ENCODE measurements at places on chromosomes 16 and 17.

GRCh38 chr16:26911436-26911835 lies 155.3 kb upstream of the C16orf82 start:
- no peak for DNase-seq

DNA sequence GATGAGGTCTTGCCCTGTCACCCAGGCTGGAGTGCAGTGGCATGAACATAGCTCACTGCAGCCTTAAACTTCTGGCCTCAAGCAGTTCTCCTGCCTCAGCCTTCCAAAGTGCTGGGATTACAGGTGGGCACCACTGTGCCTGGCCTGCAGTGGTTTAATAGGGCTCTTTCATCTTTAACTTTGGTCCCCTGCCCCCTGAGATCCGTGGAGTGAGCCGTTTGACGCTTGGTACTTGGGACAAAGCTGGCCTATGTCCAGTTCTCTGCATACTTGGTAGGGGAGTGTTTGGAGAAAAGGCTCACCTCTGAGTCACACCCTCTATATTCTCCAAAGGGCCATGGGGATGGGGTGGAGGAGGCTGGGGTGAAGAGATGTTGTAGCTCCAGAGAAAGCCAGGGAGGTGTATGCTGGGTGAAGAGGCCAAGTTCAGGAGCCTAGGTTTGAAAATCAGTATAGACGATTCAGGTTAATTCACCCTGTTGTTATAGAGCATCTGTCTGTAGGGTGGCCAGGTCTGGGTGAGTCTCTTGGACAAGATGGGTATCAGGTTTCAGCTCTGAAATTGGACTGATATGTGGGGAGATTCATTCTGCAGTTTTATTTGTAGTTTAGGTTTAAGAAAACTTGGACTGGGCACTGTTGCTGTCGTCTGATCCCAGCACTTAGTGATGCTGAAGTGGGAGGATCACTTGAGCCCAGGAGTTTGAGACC lies 17.6 kb downstream of the ABCC1 start:
- DNase-seq = no peak

DNA sequence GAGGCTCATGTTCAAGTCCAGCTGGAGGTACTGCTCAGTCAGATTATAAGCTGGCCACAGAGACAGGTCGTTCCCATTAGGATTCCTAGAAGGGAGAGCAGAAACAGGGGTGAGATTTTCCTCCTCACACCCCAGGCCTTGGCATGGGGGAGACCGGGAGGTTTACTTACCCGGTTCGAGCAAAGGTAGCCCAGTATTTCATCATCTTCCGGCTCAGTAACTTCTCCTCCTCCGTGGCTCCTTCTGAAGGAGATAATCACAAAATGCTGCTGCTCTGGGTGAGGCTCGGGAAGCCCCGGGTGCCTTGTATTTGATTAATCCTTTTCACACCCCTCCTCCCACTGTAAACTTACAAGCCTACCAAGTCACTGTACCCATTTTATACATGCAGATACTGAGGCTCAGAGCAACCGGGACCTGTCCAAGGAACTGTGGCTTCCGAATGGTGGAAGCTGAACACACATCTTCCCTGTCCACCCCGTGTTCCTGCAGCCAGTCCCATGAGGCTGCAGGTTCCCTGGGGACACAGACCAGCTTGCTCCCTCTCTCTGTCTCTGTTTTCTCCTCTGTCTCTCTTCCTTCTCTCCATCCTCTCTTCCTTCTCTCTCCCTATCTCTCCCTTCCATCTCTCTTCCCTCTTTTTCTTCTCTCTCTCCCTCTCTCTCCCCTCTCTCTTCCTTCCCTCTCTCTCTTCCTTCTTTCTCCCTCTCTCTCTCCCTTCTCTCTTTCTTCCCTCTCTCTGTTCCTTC lies 13.9 kb upstream of the CES1 start:
- no peak for DNase-seq

- DNase-seq = no peak
Observed at GRCh38 chr16:24976061-24976779, 38.9 kb downstream of the ARHGAP17 start.

DNA sequence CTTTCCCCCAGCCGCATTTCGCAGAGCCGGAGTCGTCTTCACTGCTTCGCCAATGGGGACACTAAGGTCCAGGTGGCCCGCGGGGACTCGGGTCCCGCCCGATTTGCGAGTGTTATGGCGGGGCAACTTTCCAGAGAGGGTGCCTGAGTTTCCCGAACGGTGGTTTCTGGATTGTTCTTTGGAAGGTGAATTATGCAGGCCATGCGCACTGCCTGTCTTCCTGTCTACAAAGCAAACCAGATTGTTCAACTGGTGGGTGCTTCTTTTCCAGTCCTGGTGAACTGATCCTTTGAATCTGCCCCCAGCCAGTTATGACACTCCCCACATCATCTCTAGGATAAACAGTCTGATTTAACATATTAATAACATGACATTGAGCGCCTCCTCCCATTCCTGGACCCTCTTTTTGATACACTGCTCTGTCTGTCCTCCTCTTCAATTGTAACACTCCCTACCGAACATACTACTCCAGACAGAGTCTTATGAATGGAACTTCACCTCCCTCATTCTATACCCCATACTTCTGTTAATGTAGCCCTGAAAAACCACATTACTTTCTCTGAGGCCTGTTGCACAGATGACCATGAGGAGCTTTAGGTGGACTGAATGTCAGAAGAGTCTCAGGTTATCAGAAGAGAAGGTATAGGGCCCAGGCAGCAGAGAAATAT lies 159.0 kb downstream of the RAB11FIP4 start:
- no peak for DNase-seq

DNA sequence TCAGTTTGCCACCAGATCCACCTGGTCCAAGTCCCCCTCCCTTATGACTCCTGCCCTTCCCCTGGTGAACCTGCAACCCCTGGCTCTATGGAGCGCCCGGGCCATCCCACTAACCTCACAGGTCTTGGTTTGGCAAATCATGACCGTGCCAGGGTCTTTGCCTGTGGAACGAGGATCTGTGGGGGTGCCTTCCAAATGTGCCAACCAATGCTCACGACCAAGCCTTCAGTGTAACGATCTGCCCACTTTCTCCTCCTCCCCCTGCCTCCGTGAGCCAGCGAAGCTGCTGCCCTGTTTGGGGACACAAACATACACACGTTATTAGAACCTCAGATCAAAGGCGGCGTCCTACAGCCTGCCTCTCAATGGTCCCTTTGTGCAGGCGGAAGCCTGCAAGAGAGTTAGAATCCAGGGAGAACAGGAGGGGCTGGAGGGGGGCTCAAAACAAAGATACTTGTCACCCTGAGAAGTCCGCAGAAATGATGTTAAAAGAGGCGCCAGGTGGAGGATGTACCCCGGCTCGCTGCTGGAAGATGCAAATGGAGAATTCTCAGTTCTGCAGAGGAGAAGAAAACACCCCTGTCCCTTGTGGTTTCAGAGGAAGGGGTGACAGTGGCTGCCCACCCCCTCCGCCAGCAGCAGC lies 9.0 kb upstream of the NKD1 start:
- DNase-seq = no peak

GRCh38 chr16:24728011-24728410 lies 1.4 kb upstream of the TNRC6A start:
- no peak for DNase-seq

- DNase-seq = no peak
Observed at GRCh38 chr17:418421-418751, 65.8 kb upstream of the RPH3AL start.

DNA sequence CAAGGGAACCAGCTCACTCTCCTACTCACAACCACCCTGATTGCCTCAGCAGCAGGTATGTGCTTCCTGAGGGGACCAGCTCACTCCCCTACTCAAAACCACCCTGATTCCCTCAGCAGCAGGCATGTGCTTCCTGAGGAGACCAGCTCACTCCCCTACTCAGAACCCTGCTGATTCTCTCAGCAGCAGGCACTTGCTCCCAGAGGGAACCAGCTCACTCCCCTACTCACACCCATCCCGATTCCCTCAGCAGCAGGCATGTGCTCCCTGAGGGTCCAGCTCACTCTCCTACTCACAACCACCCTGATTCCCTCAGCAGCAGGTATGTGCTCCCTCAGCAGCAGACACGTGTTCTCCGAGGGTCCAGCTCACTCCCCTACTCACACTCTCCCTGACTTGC lies 26.1 kb upstream of the COG7 start:
- no peak for DNase-seq

DNA sequence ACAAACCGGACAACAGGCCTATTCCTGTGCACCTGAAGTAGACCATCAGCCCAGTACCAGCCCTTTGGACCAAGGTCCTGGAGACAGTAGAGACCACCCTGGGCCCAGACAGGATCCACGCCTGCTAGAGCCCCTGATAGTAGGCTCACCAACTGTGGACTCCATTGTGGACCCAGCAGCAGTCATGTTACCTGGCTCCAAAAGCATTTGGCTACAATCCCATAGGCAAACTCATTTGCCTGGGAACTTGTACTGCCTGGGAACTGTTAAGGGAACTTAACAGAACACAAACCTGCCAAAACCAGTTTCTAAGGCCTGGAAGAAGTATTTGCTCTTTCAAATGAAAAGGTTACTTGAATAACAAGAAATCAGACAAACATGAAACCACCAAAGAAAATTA lies 10.0 kb upstream of the ACSM1 start:
- DNase-seq = no peak

- no peak for DNase-seq
Observed at GRCh38 chr16:51151961-51152663, 1.0 kb upstream of the SALL1 start.

GRCh38 chr17:41823141-41823524 lies 10.3 kb downstream of the FKBP10 start:
- no peak for DNase-seq

- DNase-seq = no peak
Observed at GRCh38 chr17:61323909-61324868, 75.5 kb upstream of the TBX2 start.

GRCh38 chr16:83776944-83777343 lies 30.8 kb upstream of the HSBP1 start:
- DNase-seq = no peak

- DNase-seq = no peak
Observed at GRCh38 chr16:28311913-28312312, 19.6 kb downstream of the SBK1 start.

DNA sequence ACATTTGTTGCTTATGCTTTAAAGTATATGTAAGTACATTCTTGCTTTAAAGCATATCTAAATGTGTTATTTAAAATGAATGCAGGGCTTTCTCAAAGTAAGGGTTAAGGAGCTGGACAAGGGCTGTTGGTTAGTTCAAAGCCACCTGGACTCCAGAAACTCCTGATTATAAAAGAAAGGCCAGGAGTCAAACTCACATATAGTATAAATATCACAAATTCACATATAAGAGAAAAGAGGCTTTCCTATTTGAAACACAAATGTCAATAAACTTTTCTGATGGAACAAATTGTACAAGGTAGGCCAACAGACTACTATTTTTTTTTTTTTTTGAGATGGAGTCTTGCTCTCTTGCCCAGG lies 84.5 kb upstream of the CORO6 start:
- no peak for DNase-seq

DNA sequence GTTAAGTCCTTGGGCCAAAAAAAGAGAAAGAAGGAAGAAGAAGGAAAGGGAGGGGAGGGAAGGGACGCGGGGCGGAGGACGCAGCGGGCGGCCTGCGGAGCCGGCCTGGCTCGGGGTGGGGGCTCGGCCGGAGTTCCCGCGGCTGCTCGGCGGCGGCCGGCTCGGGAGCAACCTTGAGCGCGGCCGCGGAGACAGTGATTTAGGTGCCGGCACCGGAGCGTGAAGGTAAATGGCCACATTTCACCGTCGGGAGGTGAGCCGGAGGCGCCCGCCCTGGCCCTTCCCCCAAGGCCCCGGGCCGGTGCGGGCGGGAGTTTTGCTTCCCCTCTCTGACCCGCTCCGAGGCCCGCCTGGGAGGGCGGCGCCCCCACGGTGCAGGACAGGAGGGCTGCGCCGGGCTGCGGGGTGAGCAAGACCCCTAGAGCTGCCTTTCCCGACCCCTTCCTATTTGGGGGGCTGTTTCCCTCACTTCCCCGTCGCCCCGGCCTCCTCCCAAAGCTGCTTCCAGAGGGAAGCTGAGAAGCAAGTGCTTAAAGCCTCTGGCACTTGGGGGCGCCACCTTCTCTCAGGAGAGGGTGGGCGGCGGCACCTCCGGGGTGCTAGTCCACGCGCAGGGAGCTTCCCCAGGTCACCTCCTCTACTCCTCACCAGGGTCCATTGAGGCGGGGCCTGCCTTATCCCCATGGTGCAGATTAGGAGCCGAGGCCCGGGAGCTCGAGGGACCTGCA lies 56.5 kb downstream of the MRM1 start:
- no peak for DNase-seq

- no peak for DNase-seq
Observed at GRCh38 chr16:67466581-67466980, 14.4 kb downstream of the ATP6V0D1 start.

DNA sequence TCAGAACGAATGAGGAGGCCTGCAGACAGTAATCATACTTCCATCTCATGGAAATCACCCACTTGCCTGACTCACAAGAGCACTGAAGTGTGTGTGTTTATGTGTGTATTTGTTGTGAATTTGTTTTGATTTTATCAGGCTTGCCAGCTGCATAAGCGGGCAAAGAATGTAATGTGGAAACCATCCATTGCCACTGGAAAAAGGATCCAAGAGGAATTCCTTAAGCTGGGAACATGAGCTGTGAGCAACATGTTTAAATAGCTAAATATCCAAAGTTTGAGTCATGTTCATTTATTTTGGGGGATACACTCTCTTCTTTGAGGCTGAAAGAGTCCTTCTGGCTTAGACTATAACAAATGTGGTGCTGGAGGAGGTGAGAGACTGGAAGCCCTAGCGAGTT lies 198.4 kb upstream of the TBX2 start:
- DNase-seq = no peak

- no peak for DNase-seq
Observed at GRCh38 chr16:2902337-2903130, 9.2 kb upstream of the FLYWCH1 start.

DNA sequence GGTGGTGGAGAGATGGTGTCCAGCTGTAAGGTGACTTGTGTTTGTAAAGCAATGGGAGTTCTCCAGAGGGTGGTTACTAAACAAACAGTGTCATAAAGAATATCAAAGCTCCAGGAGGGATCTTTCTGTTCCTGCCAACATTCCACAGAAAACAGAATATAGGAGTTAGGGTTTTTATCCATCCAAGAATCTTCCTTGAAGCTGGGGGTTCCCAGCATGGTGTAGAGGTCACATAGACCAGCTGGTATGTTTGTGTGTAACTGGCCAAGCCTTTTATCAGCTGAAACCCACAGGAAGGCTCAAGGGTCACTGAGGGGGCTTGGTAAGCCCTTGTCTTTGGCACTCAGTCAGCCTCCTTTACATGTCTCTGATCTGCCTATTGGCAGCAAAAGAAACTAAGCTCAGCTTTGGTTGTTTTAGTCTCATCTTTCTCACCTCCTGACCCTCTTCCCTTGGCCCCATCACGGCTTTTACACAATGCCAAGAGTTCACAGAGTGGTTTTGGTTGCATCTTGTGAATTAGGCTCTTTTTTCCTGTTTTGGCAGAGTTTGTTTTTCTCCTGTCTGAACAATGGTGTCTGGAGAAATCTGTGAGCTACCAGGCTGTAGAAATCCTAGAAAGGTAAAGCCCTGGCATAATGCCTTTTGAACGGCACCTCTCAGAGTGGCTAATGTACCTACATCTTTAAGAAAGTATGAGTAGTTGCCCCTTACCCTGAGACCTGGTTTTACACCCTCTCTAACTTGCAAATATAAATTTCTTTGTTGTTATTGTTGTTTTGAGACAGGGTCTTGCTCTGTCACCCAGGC lies 4.6 kb downstream of the CNTD1 start:
- DNase-seq = no peak

Data from left lung (tissue), 14 donors.